ENCODE measurements at places on chromosomes 4 and X. TPM values are rescaled to one million over a fixed set of nuclear protein-coding genes. Genes with fewer than 3 reads are reported as not detected.
A peak's percentile ranks its signal among the peaks of the same experiment; 100 is the strongest.

The PNMA6F gene
- not detected for polyA plus RNA-seq

The LONRF3 gene
- polyA plus RNA-seq: 2.8 TPM

The CYLC1 gene
- polyA plus RNA-seq: not detected

The DCK gene
- polyA plus RNA-seq: 89.4 TPM

The CXCL5 gene
- polyA plus RNA-seq: not detected

The CLNK gene
- polyA plus RNA-seq: not detected

GRCh38 chrX:133306316-133306715 is 88.2 kb upstream of the TFDP3 start:
- no peak for DNase-seq
- no peak overlapping the region for H3K27ac ChIP-seq
- no peaks in the 10 kb centered on the region for H3K27me3 ChIP-seq
- no peaks in the 10 kb centered on the region for H3K36me3 ChIP-seq
- no peak overlapping the region for H3K4me3 ChIP-seq
- H3K4me1 ChIP-seq: no peaks in the 10 kb centered on the region

GRCh38 chr4:67151376-67152343 is 393.6 kb downstream of the CENPC start:
- no peak for DNase-seq
- H3K27ac ChIP-seq: no peak overlapping the region
- H3K36me3 ChIP-seq: no peaks in the 10 kb centered on the region
- no peaks in the 10 kb centered on the region for H3K4me1 ChIP-seq
- H3K4me3 ChIP-seq: no peak overlapping the region
- H3K27me3 ChIP-seq: no peaks in the 10 kb centered on the region

- no peaks in the 10 kb centered on the region for H3K27me3 ChIP-seq
- H3K4me1 ChIP-seq: no peaks in the 10 kb centered on the region
- H3K27ac ChIP-seq: no peak overlapping the region
- H3K4me3 ChIP-seq: no peak overlapping the region
Measured at GRCh38 chr4:82630079-82630478, 68.3 kb upstream of the TMEM150C start.

DNA sequence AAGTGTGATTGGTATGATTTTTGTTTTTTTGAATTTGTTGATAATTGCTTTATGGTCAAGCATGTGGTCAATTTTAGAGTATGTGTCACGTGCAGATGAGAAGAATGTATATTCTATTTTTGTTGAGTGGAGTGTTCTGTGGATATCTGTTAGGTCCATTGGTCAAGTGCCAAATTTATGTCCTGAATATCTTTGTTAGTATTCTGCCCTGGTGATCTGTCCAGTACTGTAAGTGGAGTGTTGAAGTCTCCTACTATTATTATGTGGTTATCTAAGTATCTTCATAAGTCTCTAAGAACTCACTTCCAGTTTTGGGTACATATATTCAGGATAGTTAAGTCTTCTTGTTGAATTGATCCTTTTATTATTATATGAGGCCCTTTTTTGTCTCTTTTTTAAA is 372.9 kb upstream of the MAOA start:
- H3K27ac ChIP-seq: no peak overlapping the region
- H3K4me1 ChIP-seq: no peaks in the 10 kb centered on the region
- H3K36me3 ChIP-seq: no peaks in the 10 kb centered on the region
- no peaks in the 10 kb centered on the region for H3K27me3 ChIP-seq

GRCh38 chrX:13144927-13145655 is 100.7 kb upstream of the FAM9C start:
- no peak overlapping the region for H3K27ac ChIP-seq
- no peak for DNase-seq
- H3K27me3 ChIP-seq: no peaks in the 10 kb centered on the region

DNA sequence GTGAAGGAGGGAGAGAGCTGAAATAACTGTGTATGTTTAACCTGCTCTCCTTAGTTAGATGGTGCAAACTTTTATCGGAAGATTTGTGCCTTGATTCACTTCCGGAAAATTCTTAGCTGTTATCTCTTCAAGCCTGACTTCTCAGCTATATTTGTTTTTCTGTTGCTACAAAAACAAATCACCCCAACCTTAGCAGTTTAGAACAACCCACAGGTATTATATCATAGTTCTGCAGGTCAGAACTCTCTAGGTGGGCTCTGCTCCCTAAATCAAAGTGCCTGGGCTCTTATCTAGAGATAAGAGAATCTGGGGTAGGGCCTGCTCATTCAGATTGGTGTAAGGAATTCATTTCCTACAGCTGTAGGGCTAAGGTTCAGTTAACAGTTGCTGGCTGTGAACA is 15.1 kb upstream of the CEP135 start:
- no peak overlapping the region for H3K27ac ChIP-seq
- no peaks in the 10 kb centered on the region for H3K27me3 ChIP-seq
- no peaks in the 10 kb centered on the region for H3K36me3 ChIP-seq
- no peak overlapping the region for H3K4me3 ChIP-seq

GRCh38 chr4:144204431-144204830 is 63.9 kb upstream of the GYPA start:
- no peak for DNase-seq
- no peak overlapping the region for H3K4me3 ChIP-seq
- H3K27me3 ChIP-seq: no peaks in the 10 kb centered on the region
- no peaks in the 10 kb centered on the region for H3K36me3 ChIP-seq
- H3K4me1 ChIP-seq: no peaks in the 10 kb centered on the region

DNA sequence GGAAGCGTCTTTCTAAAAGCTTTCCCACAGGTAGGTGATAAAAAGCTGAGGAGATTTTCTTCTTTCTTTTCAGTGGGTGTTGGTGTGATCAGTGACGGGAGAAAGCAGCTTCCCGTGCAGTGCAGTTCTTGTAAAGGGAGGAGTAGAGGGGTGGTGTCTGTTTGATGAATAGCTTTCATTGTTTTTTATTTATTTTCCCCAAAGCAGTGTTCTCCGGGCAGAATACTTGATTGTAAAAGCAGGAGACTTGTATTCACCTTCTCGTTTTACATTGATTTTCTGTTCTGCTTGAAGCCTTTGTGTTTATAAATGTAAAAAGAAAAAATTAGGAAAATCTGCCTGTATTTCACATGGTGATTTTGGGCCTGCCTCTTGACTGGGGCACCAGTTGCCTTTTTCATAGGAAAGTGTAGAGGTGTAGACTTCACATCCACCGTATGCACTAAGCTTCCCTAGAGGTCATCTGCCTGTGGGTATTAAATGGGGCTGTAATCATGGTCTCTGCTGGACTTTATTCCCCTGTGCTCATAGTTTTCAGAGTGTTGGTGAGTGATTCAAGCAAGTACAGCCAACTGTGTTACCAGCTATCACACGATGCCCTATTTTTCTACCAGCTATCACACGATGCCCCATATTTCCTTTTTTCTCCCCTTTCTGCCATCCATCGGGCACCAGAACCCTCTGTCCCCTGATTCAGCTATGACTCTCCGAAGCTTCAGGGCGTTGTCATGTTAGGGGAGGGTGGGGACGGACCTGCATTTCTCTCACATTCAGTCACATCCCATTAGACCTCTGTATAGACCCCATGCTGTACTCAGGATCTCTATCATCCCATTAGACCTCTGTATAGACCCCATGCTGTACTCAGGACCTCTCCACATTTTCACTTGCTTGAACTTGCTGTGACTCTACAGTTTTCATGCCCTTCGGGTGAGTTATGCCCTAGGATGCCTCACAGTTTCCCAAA is 526.5 kb downstream of the TRIML1 start:
- no peaks in the 10 kb centered on the region for H3K4me1 ChIP-seq
- no peak overlapping the region for H3K27ac ChIP-seq
- no peaks in the 10 kb centered on the region for H3K27me3 ChIP-seq
- no peak overlapping the region for H3K4me3 ChIP-seq
- DNase-seq: no peak

DNA sequence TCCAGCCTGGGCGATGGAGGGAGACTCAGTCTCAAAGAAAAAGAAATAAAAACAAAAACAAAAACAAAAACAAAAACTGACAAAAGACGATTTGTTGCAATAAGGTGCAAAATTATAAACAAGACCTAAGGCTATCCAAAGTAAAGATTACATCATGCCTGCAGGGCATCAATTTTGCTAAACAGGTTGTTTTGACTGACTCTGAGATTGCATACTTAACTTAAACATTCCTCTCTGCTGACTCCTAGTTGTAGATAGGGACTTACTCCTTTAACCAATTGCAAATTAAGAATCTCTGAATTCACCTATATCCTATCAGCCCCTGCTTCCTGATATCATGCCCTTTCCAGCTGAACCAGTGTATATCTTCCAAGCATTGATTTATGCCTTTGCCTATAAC is 2687.3 kb downstream of the PCDH7 start:
- H3K4me3 ChIP-seq: no peak overlapping the region
- H3K36me3 ChIP-seq: no peaks in the 10 kb centered on the region
- no peak for DNase-seq
- H3K4me1 ChIP-seq: no peaks in the 10 kb centered on the region
- no peaks in the 10 kb centered on the region for H3K27me3 ChIP-seq

DNA sequence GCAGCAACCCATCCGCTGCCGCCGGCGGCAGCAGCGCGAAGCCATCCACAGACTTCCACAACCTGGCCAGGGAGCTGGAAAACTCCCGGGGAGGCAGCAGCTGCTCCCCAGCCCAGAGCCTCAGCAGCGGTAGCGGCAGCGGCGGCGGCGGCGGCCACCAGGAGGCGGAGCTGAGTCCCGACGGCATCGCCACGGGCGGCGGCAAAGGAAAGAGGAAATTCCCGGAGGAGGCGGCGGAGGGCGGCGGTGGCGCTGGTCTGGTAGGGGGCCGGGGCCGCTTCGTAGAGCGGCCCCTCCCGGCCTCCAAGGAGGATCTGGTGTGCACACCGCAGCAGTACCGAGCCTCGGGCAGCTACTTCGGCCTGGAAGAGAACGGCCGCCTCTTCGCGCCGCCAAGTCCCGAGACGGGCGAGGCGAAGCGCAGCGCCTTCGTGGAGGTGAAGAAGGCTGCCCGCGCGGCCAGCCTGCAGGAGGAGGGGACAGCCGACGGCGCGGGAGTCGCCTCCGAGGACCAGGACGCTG is 4.9 kb downstream of the PRDM8 start:
- no peaks in the 10 kb centered on the region for H3K27me3 ChIP-seq
- peak; percentile 75 for DNase-seq
- H3K4me3 ChIP-seq: peak overlapping the region; percentile 23
- no peaks in the 10 kb centered on the region for H3K36me3 ChIP-seq
- peaks cover 17% of the 10 kb centered on the region for H3K4me1 ChIP-seq
- H3K27ac ChIP-seq: peak overlapping the region; percentile 82

DNA sequence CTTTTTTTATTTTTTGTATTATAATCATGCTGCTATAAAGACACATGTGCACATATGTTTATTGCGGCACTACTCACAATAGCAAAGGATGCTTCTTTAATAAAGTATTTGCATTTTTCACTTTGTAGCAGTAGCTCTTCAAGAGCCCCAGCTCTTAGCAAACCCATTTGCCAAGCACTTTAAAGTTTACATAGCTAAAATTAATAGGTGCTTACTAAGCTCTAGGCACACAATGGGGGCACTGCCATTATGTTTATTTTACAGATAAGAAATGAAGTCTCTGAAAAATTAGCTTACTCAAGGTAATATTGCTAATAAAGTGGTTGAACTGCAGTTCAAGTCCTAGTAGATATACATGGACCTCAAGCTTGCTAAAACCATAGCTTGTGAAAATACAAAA is 230.3 kb upstream of the ARHGAP24 start:
- H3K27me3 ChIP-seq: no peaks in the 10 kb centered on the region
- no peaks in the 10 kb centered on the region for H3K36me3 ChIP-seq
- H3K27ac ChIP-seq: no peak overlapping the region
- H3K4me3 ChIP-seq: no peak overlapping the region
- H3K4me1 ChIP-seq: no peaks in the 10 kb centered on the region
- DNase-seq: no peak

GRCh38 chr4:91031761-91032160 is 904.6 kb downstream of the CCSER1 start:
- no peak overlapping the region for H3K4me3 ChIP-seq
- H3K36me3 ChIP-seq: no peaks in the 10 kb centered on the region
- no peak for DNase-seq
- H3K27ac ChIP-seq: no peak overlapping the region
- H3K4me1 ChIP-seq: no peaks in the 10 kb centered on the region

DNA sequence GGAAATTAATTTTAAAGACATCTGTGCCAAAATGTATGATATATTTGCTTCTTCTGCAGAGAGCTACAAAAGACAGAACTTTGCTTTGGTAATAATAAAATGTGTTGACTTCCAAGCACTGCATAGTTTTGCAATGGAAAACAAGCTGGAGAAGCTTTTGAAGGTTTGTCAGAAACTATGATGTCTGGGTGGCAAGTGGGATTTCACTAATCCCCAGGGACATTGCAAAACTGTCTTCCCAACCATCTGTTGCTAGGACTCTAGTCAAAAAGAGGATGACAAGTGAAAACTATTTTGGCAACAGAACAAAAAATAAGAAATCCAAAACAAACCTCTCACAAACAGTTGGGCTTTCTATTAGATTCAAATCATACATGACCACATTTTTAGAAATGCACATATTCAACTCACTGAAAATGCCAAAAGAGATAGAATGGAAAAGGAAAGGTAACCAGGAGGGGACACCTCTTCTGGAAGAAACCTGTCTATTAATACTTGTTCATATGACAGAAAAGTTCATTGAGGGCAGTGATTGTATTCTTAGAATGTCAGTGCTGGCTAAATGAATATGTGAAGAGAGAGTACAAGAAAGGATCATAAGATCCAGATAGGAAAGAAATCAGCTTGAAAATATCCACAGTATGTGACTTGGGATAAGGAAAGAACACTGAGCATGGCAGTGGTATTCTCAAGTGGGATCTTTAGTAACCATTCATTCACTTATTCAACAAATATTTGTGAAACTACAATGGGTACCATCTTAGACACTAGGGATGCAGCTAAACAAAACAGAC is 228.0 kb downstream of the RASL11B start:
- no peaks in the 10 kb centered on the region for H3K4me1 ChIP-seq
- H3K4me3 ChIP-seq: no peak overlapping the region
- no peak for DNase-seq
- no peaks in the 10 kb centered on the region for H3K27me3 ChIP-seq
- H3K27ac ChIP-seq: no peak overlapping the region

DNA sequence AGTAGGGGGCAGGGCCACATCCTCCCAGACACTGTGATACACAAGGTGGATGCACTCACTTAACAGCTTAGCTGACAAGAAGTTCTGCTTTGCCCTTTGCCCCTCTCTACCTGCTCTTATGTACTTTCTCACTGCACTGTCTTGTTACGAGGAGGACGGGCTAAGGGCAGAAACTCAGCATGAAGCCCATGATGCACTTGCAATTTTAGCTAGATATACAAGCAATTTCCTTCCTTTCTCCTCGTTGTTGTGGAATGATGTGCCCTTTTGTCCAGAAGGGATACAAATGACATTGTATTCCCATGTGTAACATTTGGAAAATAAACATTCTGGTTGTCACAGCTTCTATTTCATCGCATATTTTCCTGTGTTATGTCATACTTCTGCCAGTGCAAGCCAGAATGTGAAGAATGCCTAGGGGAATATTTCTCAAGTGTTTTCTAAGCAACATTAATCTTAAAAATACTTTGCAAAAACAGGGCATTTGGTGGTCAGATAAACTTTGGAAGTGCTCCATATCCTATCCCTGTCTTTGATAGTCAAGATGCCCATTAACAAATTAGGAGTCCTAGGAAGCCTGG is 47.2 kb downstream of the MAOA start:
- H3K27ac ChIP-seq: no peak overlapping the region
- H3K4me1 ChIP-seq: no peaks in the 10 kb centered on the region
- no peak for DNase-seq
- H3K36me3 ChIP-seq: no peaks in the 10 kb centered on the region
- H3K27me3 ChIP-seq: no peaks in the 10 kb centered on the region

GRCh38 chr4:77699731-77700210 is 94.2 kb downstream of the CXCL13 start:
- H3K4me1 ChIP-seq: no peaks in the 10 kb centered on the region
- H3K4me3 ChIP-seq: no peak overlapping the region
- H3K27ac ChIP-seq: no peak overlapping the region
- no peaks in the 10 kb centered on the region for H3K36me3 ChIP-seq
- DNase-seq: no peak
- no peaks in the 10 kb centered on the region for H3K27me3 ChIP-seq

- DNase-seq: no peak
- no peaks in the 10 kb centered on the region for H3K36me3 ChIP-seq
- H3K27me3 ChIP-seq: no peaks in the 10 kb centered on the region
Measured at GRCh38 chrX:97474933-97475332, 591.2 kb downstream of the RPA4 start.

All from CD4-positive, alpha-beta memory T cell (primary cell).